Activated effector memory CD4-positive, alpha-beta T cell treated with Interleukin-2 at 50 U/mL for 16 hours (primary cell): ENCODE measurements at places on chromosomes 11 and 22.

- no peak for DNase-seq
These were observed 19.6 kb downstream of the THAP12 start for GRCh38 chr11:76361374-76361773.

DNA sequence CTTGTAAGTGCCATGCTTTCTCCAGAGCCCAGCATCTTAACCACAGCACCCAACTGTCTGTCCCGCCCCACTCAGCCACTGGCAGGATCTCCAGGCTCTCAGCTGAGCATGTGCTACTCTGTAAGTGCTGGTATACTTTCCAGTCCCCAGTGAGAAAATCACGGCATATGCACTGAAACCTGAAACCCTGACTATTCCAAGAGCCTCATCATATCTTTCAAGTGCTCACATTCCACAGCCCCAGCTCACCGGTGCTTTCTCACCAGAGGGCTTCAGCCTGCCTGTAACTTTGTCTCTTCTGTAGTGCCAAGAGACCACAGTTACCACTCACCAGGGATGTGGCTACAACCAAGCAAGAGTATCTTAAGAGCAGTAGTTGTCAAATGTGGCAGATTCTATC, 24.4 kb upstream of the PAMR1 start:
- DNase-seq, result no peak

DNA sequence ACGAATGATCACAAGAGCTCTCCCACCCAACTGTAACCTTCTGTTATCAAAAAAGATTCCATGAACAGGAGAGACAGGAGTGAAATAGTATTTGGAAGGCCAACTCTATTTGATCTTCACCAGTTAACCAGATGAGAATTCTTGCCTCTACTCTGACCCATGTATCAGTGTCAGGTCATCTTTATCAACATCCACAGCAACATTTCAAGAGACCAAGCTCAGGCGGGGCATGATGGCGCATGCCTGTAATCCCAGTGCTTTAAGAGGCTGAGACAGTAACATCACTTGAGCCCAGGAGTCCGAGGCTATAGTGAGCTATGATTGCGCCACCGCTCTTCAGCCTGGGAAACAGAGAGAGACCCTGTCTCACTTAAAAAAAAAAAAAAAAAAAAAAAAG, 62.3 kb downstream of the GAB2 start:
- no peak for DNase-seq

DNA sequence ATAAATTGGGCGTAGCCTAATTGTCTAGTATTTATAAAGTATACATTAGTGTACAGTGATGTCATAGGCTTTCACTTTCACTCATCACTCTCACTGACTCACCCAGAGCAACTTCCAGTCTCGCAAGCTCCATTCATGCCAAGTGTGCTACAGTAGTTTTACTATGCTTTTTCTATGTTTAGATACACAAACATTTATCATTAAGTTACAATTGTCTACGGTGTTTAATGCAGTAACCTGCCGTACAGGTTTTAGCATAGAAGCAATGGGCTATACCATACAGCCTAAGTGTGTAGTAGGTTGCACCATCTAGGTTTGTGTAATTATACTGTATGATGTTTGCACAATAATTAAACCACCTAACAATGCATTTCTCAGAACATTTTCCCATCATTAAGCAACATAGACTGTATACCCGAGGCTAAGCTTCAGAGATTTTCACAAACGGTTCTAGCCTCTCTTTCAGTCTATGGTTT, 17.5 kb downstream of the OR9G1 start:
- no peak for DNase-seq

- no peak for DNase-seq
These were observed 498.0 kb downstream of the BRD1 start for GRCh38 chr22:49329636-49330035.

- no peak for DNase-seq
These were observed 343.7 kb downstream of the BRD1 start for GRCh38 chr22:49483946-49484345.

DNA sequence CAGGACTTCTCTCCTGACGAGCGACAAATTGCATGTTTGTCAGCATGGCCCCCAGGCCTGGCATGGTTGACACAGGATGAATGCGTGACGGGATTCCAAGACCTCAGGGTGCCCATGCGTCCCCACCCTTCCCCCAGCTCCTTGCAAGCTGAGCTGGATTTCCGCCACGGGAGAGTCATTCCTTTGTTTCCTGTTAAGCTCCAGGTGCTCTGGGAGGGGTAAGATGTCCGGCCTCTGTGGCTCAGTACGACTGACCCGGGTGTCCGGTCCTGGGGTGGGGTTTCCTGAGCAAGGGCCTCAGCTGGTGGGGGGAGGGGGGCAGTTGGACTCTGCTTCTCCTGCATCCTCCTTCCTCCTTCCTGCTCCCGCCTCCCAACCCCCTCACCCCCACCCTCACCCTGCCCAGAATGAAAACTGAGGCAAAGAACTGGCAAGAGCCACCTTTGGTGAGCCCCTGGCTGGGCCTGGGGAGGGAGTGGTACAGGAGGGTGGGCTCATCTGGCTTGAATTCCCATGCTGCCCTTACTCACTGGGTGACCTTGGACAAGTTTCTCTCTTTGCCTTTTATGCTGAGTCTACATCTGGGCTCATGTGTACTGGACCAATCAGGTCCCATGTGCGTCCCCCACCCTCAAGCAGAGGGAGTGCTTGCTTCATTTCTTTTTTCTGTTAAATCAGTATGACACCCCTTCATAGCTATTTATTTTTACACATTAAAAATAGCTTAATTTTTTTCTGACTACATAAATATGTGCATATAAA, 2.5 kb downstream of the CDC42EP2 start:
- no peak for DNase-seq

- no peak for DNase-seq
These were observed 21.8 kb downstream of the RPL3 start for GRCh38 chr22:39297490-39298240.

DNA sequence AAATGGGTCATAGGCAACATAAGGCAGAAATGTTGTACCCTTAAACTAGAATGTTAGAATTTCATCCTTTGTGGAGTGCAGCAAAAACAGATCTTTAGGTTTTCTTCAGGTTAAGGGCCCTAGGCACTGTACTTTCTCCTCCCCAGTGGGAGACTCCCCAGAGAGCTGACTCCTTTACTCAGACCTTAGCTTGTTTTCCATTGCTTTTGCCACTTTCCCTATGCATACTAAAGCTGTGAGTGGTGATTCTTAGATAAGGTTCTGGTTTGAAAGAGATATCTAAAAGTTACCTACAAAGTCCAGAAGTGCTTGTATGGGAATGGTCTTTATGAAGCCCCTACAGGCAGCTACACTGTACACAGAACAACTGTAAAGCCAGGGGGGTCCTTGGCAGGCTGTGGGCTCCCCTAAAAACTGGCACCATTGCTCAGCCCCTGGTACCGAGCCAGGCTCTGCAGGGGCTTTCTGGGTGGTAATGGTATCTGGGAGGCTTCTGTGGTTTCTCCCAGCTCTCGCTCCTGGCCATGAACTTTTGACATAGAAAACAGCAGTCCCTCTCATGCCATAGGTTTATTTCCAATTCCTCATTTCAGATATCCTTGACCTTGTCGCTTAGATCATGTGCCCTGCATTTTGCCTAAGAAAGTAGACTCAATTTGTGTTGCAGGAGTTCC, 23.2 kb downstream of the AMOTL1 start:
- DNase-seq, result no peak

DNA sequence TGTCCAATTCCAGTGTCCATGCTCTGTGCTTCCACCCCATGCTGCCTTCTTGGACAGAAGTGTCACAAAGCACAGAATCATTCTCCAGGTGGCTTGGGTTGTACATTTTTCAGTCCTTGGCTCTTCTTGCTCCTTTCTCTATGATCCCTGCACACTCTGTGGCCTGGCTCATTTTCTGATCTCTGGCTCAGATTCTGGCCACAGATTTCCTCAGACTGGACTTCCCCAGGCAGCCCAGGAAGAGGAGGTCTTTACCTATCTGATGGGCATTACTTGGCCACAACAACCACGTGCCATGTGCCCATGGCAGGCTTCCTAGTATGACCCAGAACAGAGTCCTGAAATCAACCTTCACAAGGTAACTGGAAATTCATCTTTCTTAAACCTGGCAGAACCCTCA, 27.2 kb downstream of the SYTL2 start:
- DNase-seq, result no peak

- DNase-seq, result no peak
These were observed 2.1 kb downstream of the SOX10 start for GRCh38 chr22:37982151-37982785.

GRCh38 chr11:76048763-76049162, 157.5 kb downstream of the WNT11 start:
- no peak for DNase-seq

- DNase-seq, result no peak
These were observed 358.2 kb downstream of the DDX10 start for GRCh38 chr11:109023036-109023435.

DNA sequence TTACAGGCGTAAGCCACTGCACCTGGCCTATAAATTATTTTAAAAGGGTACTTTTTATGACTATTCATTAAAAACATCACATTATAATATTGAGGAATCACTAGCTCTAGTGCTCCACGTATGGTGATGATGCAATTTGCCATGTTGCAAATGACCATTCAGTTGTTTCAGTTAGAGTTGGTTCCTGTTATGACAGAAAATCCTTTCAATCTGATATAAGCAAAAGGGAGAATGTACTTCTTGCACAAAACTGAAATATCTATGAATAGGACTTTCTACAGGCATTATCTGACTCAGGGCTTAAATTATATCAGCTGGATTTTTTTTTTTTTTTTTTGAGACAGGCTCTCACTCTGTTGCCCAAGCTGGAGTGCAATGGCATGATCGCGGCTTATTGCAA, 45.6 kb upstream of the RRM1 start:
- no peak for DNase-seq

DNA sequence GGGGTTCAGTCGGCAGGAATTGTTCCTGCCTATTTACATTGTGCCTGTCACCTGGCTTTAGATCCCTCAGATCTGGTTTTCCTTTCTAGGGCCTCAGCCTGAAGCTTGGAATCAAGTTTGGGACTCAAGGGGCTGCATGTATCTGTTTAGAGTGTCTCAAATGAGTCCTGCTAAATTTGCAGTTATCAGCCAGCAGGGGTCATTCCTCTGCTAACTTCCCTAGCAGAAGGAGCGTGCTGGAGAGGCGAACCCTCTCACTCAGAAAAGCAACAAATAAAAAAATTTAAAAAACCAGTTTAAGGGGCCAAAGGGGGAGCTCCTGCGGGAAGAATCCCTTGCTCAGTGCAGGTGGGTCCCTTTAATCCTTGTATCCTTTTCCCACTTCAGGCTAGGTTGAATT, 1220.2 kb downstream of the JRKL start:
- no peak for DNase-seq

- DNase-seq, result no peak
These were observed 26.1 kb downstream of the GLYATL1 start for GRCh38 chr11:58965246-58965985.

DNA sequence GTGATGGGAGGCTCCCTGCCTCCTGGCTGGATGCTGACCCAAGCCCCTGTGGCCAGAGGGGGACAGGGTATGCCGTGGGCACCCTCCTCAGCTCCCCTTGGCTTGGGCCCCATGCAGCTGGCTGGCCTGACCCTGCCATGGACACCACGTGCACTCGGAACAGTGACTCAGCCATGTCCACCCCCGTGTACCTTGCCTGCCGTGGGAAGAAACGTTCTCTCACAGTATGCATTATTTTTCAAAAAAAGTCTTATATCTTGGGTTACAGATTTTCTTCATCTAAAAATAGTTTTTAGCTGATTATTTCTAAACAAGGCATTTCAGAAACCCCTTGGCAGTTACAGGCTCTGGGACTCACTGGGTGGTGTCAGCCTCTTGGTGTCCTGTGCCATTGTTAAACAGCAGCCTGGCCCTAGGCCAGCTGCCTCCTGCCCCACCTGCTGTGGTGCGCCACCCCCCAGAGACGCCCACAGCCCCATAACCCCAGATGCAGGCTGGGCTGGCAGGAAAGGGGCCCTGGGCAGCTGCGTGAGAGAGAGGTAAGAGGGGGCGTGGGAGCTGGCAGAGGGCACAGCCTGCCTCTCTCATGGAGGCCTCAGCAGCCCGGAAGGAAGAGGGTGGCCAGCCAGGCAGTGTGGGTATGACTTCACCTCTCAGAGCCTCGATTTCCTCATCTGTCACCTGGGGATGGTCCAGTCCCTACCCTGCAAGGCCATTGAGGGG, 99.8 kb downstream of the MORC2 start:
- DNase-seq, result no peak

- DNase-seq, result no peak
These were observed 50.5 kb upstream of the SHISAL1 start for GRCh38 chr22:44363013-44363979.

DNA sequence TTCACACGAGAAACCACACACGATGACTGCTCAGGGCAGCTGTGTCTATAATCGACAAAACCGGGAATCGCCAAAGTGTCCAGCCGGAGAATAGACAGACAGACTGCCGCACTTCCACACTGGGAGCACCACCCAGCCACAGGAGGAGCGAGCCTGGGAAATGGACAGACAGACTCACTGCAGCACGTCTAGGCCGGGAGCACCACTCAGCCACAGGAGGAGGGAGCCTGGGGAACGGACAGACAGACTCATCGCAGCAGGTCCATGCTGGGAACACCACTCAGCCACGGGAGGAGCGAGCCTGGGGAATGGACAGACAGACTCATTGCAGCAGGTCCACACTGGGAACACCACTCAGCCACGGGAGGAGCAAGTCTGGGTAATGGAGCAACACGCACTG, 137.2 kb downstream of the BRD1 start:
- no peak for DNase-seq

DNA sequence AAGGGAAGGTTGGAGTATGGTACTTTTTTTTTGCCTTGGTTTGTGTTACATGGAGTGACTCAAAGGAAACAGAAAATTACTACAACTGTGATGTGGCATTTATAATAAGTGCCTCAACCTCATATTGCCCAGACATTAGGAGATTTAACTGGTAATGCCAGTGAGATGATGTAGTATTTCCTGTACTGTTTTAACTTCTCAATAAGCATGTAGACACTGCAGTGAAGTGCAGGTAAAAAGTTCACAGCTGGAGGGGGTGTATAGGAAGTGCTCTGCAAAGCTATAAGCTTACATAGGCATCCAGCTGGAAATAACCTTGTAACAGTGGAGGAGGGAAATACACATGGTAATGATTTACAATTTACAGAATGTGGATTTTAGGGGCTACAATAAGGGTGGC, 138.2 kb upstream of the MTMR2 start:
- no peak for DNase-seq

DNA sequence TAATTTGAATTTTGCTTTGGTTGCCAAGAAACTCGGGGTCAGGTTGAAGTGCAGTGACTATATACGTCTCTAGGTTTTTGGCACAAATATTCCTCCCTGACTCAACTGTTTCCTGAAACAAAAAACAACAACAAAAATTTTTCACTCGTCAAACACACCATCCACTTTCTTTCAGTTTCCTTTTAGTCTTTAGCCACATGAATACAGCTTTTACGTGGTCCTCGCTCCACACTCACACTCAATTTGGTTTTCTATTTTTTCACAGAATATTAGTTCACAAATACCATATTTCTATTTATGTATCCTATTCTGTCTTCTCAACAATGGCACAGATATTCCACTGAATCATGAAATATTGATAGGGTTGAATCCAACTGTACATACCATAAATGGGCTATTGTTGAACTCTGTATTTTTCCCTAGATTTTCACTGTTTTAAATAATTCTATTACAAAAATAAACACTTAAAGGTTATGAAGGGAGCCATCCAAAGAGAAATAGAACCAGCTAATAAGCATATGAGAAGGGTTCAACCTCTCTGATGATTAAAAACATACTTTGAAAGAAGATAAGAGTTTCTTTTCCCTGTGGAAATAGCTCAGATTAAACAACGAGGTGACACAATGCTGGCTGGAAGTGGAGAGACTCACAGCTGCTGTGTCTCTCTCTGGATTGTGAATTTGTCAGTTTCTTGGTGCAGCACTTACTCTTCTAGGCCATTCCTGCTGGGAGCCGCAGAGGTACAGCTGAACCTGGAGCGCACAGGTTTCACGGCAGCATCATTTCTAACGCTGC, 5.1 kb upstream of the FBLN1 start:
- DNase-seq, result no peak
